SK-N-MC (cell line): ENCODE measurements at places on chromosomes 4 and X.

DNA sequence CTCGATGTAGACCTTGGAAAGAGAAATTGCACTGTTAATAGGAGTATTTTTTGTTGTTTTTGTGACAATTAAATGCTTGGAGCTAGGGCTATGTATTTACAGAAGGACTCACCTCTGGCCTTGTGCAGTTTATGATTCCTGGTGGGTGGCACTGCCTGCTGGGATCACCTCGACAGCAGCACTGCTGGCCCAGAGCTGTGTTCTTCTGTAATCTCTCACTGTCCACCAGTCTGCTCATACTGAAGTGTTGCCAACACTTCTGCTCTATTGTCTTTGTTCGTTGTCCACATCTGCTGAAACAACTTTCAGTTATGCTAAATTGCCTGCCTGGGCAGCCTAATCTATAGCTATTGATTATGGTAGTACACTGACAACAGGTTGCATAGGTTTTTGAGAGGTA lies 194.4 kb upstream of the ANK2 start:
- DNase-seq, result no peak

GRCh38 chr4:97720869-97721432 lies 422.3 kb downstream of the STPG2 start:
- no peak for DNase-seq

GRCh38 chr4:88341227-88342192 lies 37.1 kb upstream of the HERC6 start:
- DNase-seq, result no peak

GRCh38 chr4:44121210-44121609 lies 327.4 kb downstream of the KCTD8 start:
- no peak for DNase-seq

- no peak for DNase-seq
Measured at GRCh38 chr4:69054578-69055200, 41.6 kb upstream of the UGT2B7 start.

GRCh38 chrX:7139202-7140081 lies 8.1 kb upstream of the STS start:
- no peak for DNase-seq

- DNase-seq, result no peak
Measured at GRCh38 chr4:152206185-152206584, 329.7 kb downstream of the FBXW7 start.

- DNase-seq, result no peak
Measured at GRCh38 chr4:105236916-105237311, 90.2 kb downstream of the TET2 start.

DNA sequence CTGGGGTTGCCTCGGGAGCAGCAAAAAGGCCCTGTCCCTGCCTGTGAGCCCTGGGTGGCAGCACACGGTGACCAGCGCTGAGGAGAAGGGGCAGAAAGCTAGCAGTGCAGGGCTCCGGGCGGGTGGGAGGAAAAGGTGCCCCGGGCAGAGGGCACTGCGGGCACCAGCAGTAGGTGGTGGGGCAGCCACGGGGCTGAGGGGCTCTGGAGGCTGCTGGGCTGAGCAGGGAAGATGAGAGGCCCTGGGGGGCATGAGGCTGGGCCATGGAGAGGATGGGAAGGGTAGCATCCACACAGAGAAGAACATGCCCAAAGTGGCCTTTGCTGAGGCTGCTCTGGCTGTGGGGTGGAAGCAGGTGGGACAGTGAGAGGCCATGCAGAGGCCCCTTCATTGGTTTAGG lies 67.5 kb upstream of the NKX1-1 start:
- DNase-seq, result no peak

- DNase-seq, result no peak
Measured at GRCh38 chr4:56613101-56613862, 67.8 kb downstream of the HOPX start.

DNA sequence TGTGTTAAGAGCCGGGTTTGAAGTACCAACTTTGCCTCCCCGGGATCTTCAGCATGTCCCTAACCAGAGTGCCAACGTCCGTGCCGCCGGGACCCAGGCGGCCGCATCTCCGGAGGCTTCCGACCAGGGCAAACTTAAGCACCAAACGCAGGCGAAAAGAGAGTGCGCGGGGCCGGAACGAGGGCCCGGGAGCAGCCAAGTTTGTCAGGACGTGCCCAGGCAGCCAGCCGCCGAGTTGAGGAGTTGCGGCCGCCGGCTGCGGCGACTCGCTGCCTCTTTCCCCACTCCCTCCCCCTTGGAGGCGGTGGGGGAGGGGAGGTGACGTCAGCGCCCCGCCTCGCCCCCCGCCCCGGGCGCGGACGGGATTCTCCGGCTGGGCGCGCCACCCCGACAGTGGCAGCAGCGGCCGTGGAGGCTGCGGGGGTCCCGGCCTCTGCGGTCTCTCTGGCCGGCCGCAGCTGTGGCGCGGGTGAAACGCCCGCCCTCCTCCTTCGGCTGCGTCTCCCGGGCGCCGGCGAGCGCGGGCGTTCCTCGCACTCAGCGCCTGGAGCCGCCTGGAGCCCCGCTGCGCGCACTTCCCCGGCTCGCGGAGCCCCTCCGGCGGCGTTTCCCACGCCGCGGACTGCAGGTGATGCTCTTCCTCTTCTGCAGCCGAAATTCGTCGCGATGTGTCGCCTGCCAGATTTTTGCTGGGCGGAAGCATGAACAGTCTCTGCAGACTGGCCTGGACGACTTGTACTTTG lies 2.9 kb upstream of the FAT1 start:
- DNase-seq, result no peak

GRCh38 chrX:134936542-134936941 lies 54.2 kb upstream of the SMIM10 start:
- no peak for DNase-seq

- no peak for DNase-seq
Measured at GRCh38 chrX:42093756-42094155, 170.4 kb upstream of the CASK start.

- no peak for DNase-seq
Measured at GRCh38 chr4:82698412-82698811, 100.2 kb downstream of the SCD5 start.

GRCh38 chrX:110222497-110223257 lies 95.2 kb downstream of the AMMECR1 start:
- DNase-seq, result no peak

- DNase-seq, result no peak
Measured at GRCh38 chr4:39029752-39030694, 2.2 kb downstream of the TMEM156 start.

DNA sequence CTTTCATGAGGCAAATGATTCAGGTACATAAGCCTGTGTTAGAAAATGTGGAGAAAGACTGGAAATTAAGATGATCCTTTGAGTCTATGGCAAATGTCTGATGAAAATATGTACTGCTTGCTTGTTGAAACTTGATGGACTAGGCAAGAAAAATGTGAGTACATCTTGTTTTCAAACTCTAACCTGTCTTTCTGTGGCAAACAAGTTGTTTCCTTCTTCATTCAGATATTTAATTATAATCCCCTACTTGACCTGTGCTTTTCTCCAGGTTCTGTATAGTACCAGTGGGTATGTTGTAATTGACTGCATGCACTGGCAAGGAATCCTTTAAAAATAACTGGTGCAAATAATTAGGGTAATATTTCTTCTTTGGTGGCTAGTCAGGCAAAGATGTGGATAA lies 136.7 kb downstream of the ARHGAP24 start:
- no peak for DNase-seq

DNA sequence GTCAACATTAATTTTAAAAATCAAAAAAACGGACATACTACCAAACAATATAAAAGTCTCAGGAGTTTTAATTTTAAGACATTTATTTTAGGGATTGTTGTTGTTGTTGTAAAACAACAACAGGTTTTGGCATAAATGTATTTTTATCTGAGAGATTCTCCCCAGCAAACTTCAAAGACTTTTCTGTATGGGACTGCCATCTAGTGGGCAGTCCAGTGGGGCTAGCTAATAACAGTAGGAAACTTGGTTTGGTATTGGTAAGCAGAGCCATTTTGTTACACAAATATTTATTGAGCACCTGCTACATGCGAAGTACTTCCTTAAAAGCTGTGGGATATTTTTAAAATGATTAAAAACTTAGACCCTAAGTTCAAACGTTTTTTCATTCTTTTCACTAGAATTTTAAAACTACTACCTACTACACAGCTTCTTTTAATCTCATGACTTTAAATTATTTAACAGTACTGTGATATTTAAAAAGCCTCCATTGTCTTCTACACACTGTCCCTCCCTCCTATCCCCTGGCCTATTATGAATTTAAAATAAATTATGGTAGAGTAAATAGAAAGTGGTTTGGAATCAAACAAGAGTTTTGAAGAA lies 1028.4 kb upstream of the INTU start:
- DNase-seq, result peak; percentile 63

DNA sequence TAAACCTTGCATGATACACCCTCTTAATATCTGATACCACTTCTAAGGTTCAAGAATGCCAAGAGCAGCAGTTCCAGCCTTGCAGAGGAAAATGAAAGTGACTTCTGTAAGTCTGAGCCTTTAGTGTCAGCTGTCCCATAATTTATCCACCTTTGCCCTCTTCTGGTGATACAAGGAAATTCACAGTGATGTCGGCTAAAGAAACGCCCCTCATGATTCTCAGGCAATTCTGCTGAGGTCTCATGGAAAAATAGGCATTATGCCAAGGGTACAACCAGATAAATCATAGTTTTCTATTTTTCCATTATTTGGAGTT lies 172.2 kb upstream of the CXCL13 start:
- DNase-seq, result peak; percentile 5

DNA sequence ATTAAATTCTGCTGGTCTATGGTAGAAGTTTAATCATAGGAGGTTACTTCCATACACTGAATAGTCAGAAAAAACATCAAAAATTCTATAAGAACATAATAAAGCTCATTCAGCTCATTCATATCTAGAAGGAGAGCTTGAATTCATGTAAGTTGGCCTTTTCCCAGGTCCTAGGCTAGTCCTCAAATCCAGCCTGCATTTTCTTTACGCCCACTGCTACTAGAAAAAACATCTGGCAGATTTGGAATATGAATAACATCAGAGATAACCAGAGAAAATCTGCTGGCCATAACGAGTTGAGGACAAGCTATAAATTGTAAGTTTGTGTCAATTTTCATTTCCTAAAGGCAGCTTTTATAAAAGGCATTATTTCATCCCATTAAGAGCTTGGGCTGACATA lies 95.5 kb downstream of the MXRA5 start:
- no peak for DNase-seq

GRCh38 chrX:154719132-154719675 lies 31.7 kb downstream of the GAB3 start:
- no peak for DNase-seq

- no peak for DNase-seq
Measured at GRCh38 chr4:94504545-94504944, 52.8 kb downstream of the PDLIM5 start.

- no peak for DNase-seq
Measured at GRCh38 chr4:6134612-6135220, 65.6 kb downstream of the JAKMIP1 start.

GRCh38 chr4:70700712-70701111 lies 12.4 kb downstream of the UTP3 start:
- no peak for DNase-seq

DNA sequence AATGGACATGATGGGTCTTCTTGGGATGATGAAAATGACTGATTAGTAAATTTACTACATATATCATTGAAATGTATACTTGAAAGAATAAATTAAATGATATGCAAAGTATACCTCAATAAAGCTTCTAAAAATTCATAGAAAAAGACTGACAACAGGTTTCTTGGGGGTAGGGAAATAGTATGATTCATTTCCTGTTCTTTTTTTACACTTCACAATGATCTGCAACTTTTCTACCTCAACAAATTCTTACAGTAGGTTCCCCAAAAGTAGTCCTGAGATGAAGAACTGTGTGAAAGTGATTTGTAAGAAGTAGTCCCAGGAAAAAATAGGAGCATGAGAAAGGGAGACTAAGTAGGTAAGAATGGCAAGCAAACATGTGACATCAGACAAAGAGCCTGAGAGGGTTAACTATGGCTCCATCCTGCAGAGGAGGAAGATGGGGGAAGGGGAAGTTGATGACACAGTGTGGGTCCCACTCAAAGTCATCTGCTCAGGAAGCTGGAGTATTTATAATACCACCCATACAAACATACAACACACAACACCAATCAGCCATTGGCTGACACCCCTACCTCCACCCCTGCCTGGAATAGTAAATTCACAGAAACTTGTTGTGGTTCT lies 73.9 kb downstream of the ARHGAP6 start:
- DNase-seq, result no peak

- no peak for DNase-seq
Measured at GRCh38 chr4:174681723-174682300, 147.2 kb downstream of the GLRA3 start.

DNA sequence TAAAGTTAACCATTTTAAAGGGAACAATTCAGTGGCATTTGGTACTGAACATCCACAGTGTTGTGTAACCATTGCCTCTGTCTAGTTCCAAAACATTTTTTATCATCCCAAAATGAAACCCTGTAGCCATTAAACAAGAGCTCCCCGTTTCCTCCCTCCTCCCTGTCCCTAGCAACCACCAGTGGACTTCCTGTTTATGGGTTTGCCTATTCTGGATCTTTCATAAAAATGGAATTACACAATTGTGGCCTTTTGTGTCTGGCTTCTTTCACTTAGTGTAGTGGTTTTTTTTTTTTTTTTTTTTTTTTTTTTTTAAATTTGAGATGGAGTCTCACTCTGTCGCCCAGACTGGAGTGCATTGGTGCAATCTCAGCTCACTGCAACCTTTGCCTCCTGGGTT lies 11.6 kb downstream of the RBMX2 start:
- DNase-seq, result no peak

- no peak for DNase-seq
Measured at GRCh38 chr4:37661772-37662171, 24.4 kb downstream of the RELL1 start.

DNA sequence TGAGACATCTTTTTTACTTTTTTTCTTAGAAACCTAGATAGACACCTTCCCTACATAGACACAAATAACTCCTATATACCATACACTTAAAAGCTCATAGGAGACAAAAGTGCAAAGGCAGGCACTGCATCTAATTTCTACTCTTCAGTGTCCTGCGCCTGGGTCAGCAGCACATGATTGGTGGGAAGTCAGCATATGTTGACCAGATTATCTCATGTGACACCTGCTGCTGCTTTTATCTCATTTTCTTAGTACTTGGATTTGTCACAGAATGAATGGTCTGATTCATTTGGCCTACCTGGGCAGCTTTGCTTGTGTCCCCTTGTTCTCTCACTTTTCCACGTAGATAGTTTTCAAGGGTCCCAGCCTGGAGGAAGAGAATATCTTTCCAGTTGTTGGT lies 24.9 kb upstream of the LNX1 start:
- no peak for DNase-seq

- DNase-seq, result no peak
Measured at GRCh38 chrX:1700757-1701156, 85.9 kb downstream of the ASMT start.

GRCh38 chr4:139754938-139755337 lies 89.3 kb downstream of the MGST2 start:
- DNase-seq, result no peak

GRCh38 chrX:116204932-116205331 lies 34.4 kb downstream of the AGTR2 start:
- DNase-seq, result peak; percentile 1

GRCh38 chrX:2423282-2423681 lies 77.5 kb downstream of the DHRSX start:
- no peak for DNase-seq

- DNase-seq, result no peak
Measured at GRCh38 chr4:104571341-104571740, 76.6 kb upstream of the CXXC4 start.

- DNase-seq, result no peak
Measured at GRCh38 chr4:75848891-75849290, 53.4 kb downstream of the PPEF2 start.
